ENCODE measurements at places on chromosomes 3 and 15. TPM values are rescaled to one million over a fixed set of nuclear protein-coding genes. Genes with fewer than 3 reads are reported as not detected.

The RARB gene
- total RNA-seq = 1.2 TPM

GRCh38 chr3:40681658-40682055 lies 156.9 kb downstream of the ZNF621 start:
- no peak for DNase-seq

The SLC51B gene
- not detected for total RNA-seq

DNA sequence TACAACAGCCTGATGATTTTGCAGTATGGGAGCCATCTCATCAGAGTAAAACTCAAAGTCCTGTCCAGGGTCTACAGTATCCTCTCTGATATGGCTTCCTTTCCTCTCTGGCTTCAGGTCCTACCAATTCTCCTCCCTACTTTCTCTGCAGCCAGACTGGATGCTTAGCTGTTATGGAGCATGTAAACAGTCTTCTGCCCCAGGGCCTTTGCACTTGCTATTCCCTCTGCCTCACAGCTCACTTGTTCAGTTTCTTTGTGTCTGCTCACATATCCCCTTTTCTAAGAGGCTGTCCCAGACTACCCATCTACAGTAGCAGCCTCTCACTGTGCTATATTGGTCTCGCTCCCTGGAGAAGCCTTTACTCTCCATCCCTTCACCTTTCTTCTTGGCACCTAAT lies 62.2 kb downstream of the TLNRD1 start:
- no peak for DNase-seq

- DNase-seq = no peak
Observed at GRCh38 chr15:60679256-60679655, 200.3 kb upstream of the ICE2 start.

- DNase-seq = no peak
Observed at GRCh38 chr3:64815195-64815631, 127.4 kb upstream of the ADAMTS9 start.

- no peak for DNase-seq
Observed at GRCh38 chr15:74333662-74334061, 33.8 kb downstream of the CYP11A1 start.

GRCh38 chr3:14784087-14784681 lies 34.6 kb upstream of the FGD5 start:
- peak; percentile 77 for DNase-seq

The CASR gene
- not detected for total RNA-seq

The UCN2 gene
- 4.3 TPM for total RNA-seq

The PRSS50 gene
- not detected for total RNA-seq

GRCh38 chr3:150411106-150411460 lies 3.0 kb downstream of the TSC22D2 start:
- no peak for DNase-seq

DNA sequence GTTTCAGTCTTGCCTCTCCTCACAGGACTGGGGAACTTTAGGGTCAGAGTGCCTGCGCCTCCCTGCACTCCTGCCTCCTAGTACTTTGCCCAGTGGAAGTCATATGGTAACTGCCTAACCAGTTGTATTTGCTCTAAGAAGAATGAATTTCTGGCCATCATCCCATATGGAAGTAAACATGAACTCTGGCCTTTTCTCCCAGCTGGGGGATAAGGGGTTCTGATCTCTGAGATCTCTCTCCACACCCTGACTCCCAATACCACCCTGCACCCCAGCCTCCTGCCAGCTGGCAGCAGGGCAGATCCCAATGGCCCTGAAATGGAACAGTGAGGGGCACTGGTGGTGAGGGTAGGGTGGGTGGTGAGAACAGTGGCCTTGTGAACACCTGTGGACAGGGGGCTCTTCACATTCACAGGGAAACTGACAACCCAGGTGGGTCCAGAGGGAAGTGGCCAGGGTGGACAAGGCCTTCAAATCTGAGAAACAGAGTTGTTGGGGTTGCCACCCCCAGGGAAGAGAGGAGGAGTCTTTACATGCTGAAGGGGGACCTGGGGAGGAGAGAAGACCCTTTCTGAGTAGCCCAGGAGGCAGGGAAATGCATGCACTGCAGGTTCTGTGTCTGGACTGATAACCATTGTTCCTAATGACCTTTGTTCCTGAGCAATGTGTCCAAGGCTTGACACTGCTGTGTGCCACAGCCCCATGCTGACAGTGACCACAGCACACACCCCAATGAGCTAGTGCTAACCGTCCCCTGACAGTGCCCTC lies 36.9 kb downstream of the RHCG start:
- DNase-seq = no peak

The GPR62 gene
- 0.44 TPM for total RNA-seq

Measured in glutamatergic neuron (in vitro differentiated cells).